CD4-positive, alpha-beta T cell treated with Interleukin-17A for 4 hours (primary cell): ENCODE measurements at places on chromosomes 16 and 17.

DNA sequence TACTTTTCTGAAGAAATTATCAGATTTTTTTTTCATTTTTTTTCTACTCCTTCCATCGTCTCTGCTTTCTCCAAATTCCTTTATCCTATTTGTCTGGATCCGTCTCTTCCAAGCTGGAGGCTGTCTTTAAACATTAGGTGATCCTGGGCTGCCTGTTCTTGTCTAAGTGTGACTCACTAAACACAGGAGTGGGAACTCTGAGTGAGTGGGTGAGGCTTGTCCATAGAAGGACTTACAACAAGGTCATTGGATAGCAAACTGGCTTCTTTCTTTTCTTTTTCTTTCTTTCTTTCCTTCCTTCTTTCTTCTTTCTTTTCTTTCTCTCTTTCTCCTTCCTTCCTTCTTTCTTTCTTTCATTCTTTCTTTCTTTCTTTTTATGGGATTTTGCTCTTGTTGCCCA is 18.2 kb downstream of the ALOX15 start:
- no peak for DNase-seq

DNA sequence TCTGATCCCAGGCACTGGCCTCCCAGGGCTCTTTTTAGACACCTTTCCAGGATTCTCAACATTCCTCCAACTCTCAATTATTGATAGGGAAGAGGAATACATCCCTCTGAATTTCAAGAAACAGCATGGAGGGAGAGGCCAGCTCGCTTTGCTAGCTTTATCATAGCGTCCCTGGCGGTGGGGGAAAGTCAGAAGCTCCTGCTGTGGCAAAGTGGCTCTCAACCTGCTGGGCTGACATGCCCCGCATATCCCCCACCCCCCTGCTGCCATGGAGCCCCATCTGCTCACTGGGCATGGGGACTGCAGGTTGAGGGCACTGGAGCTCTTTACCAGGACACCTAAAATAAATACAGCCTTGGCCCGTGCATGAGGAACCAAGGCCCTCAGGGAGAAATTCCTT is 140.3 kb downstream of the SLC39A11 start:
- DNase-seq: no peak

DNA sequence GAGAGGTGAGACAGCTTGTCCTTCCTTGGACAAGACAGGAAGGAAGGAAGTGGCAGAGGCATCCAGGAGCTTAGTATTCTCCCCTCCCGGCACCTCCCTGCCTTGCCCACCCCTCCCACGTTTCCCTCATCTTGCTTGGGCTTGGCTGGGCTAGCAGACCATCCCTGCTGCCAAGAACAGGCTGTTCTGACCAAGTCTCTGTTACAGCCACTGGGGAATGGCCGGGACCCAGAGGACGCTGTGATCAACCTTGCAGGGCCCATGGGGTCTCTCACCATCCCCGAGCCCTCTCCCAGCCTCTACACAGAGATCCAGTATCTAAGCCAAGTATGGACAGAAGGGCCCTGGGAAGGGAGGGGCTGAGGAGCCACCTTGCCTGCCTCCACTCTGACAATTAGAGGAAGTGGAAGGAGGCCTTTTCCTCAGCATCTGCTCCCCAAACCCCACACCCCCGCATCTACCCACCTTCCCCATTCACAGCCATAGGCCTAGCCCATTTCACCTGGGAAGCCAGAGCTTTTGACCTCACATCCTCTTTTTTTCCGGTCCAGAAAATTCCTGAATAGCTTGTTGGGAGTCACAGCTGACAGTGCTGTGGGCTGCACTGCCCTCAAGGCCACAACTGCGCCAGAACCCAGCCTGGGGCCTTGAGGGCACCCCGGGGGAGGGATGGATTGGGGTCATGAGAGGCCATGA is 14.1 kb downstream of the CD300LG start:
- no peak for DNase-seq

GRCh38 chr17:67518876-67519275 is 141.8 kb downstream of the PITPNC1 start:
- DNase-seq: no peak

- DNase-seq: no peak
Observed at GRCh38 chr16:23283571-23283970, 18.5 kb upstream of the SCNN1B start.

DNA sequence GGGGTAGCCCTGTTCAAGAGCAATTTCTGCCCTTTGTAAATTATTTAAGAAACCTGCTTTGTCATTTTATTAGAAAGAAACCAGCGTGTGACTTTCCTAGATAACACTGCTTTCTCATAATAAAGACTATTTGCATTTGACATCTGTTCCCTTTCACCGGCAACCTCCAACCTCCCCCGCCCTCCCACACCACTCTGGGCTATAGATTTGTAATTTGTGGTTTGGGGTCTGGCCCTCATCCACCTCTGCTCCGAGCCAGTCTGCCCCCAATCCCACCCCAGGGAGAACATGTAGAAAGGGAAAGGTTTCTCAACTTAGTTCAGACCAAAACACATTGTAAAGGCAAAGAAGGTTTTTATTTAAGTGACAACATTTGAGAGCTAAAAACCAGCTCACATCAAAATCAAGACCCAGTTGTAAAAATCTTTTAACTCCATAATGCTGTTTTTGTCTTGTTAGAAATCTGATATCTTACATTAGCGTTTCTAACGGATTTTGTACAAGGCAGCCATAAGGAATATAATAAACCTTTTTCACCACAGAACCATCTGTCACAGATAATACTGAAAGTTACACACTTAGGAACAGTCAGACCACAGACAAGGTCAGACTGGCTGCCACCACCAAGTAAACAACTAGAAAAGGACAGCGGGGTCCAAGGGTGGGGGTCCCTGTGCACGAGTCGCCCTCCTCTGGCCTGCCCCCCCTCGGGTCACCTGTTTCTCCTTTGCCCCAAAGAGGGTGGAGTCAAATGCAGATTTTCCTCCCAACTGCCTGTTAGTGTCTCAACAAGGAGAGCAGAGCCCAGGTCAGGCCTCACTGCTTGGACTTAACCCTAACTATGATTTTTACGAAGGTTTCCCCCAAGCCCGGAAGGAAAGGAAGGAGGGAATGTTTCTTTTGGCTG is 6.9 kb downstream of the PIMREG start:
- DNase-seq: no peak

- no peak for DNase-seq
Observed at GRCh38 chr16:30805056-30805369, 18.0 kb upstream of the ZNF629 start.

DNA sequence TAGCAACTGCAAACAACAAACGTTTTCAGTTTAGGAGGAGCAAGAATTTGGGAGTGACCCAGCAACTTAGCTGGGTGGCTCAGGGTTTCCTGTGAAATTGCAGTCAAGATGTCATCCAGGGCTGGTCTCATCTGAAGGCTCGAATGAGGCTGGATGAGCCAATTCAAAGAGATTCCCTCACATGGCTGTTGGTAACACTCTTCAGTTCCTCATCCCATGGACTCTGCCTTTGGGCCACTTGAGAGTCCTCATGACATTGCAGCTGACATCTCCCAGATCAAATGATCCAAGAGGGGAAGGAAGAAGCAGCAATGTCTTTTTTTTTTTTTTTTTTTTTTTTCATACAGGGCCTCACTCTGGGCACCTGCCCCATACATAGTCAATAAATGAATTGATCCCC is 26.3 kb downstream of the UBALD1 start:
- DNase-seq: no peak

DNA sequence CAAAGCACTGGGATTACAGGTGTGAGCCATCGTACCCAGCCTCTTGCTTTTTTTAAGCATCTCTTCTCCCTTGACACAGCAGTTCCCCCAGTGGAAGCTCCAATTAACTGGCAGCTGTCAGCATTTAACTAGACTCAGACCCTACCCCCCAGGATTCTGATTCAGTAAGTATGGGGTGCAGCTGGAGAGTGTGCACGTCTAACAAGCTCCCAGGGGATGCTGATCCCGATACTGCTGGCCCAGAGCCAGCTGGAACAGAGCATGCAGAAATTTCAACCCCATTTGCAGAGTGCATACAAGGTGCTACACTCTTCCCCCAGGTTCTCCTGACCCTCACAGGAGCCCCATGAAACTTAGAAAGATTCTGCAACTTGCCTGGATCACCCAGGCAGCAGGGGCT is 27.7 kb upstream of the BCO1 start:
- no peak for DNase-seq

DNA sequence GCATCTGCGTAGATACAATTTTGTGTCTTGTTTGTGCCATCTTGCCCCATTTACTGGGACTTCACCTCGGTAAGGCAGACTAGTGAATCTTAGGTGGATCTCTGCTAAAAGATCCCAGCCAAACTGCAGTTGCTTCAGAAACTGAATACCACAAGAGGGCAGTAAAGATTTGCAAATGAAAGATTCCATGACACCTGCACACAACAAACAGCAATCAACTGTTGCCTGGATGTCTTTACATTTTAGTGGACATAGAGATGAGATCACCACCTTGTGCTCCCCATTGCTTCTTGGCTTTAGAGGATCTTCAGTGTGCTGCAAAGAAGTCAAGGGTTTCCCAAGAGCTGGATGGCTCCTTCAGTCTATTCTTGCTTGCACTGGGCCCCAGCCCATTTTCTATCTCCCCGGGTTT is 119.2 kb upstream of the CACNG5 start:
- no peak for DNase-seq

DNA sequence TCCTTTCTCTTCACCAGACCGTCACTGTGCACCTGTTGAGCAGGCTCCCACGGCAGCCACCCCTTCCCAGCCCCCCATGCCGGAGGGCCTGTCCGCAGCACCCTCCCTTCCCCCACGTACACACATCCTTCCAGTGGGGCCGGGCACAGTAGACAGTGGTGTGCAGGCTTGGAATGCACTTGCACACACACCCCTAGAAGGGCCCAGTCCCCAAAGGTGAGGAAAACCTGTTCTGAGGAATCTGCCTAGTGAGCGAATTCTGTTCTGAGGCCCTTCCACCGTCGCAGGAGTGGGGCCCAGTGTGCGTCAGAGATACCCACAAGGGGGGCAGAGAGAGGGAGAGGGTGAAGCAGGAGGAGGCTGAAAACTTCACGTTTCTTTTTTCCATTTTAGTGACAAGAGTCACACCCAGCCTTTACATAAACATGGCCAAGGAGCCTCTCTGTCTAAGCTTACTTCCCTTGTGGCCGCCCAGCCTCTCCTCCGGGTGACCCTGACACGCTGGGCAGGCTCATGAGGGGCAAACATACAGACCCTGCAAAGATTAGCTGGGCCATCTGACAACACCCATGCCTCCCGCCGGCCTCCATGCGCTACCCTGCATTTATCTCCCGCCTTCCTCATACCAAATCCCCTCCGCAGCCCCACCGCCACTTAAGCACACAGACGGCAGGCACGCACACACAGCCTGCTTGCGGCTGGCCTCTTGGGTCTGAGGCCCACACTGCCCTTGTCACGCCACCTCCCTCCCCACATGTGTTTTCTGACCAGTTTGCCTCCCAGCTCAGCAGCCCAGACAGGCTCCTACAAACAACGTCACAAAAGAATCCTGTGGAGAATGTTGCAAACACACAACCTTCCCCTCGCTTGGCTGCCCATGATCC is 1.8 kb downstream of the ZBTB4 start:
- DNase-seq: peak; percentile 47

- DNase-seq: no peak
Observed at GRCh38 chr17:68443972-68444464, 13.3 kb downstream of the WIPI1 start.

GRCh38 chr17:55607731-55608341 is 96.6 kb upstream of the SMIM36 start:
- DNase-seq: no peak

DNA sequence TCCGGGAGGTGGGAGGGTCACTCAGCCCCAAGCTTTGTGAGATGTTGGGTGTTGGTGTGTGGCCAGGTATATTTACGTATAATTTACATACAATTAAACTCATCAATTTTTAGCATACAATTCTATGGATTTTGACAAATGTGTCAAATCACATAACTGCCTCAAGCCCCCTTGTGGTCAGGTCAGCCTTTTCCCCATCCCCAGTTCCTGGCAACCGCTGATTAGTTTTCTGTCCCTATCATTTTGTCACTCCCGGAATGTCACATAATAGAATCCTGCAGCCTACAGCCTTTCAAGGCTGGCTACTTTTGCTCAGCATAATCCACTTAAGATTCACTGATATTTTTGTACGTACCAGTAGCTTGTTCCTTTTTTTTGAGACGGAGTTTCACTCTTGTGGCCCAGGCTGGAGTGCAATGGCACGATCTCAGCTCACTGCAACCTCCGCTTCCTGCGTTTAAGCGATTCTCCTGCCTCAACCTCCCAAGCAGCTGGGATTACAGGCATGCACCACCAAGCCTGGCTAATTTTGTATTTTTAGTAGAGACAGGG is 19.3 kb upstream of the RAI1 start:
- no peak for DNase-seq

DNA sequence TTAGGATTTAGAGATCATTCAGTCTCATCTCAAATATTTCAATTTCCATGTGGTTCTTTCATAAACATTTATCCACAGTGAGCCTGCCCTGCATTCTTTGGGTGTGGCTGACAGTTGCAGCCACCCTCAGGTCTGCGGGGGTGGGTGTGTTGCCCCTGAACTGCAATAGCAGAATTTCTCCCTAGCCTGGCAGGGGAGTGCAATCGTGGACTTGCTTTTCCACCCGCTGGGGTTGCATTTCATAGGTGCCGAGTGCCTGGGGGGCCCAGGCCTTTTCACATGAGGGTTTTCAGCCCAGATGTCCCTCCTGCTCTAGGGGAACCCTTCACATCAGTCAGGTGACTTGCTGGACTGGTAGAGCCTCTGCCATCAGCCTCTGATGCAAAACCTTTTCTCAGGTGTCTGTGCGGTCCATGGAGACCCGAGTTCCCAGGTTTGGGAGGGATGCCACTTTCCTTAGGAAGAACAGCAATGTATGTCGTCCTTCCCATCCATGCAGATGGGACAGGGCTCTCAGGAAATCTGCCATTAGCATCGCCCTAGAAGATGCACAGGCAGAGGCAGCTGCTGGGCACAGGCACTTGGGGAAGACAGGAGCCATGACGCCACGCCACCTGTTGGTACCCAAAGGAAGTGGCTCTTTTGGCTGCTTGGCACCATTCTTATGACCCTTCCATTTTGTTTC is 2.4 kb upstream of the USP36 start:
- peak; percentile 71 for DNase-seq

DNA sequence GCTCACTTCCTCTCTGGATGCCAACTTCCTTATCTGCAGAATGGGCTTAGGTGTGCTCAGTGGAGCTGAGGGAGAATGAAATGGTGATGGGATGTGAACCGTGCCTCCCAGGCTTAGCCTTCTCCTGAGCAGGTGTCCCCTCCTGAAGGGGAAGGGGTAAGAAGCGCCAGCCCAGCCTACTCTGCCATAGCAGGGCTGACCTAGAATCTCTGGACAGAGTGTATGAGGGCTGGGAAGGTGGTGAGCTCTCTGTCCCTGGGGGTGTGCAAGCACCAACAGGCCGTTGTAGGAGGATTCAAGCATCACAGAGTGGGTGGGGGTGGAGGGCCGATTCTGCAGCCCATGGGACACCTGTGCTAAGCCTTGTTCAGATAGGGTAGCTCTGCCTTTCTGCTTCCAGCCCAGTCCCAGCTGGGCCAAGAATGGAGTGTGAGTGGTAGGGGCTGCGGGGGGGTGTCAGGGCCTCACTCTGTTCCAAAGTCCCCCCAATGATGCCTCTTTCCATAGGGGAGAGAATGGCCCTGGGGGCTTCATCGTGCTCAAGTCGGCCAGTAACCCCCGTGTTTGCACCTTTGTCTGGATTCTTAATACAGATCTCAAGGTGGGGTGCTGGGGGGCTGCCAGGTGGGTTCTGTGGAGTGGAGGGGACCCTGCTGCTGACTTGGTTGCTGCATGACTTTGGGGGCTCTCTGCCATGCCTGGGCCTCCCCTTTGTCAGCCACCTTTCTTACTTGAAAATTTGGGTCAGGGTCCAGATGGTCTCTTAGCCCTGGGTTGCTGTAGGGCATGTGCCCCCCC is 3.2 kb upstream of the TCAP start:
- DNase-seq: no peak
